ENCODE measurements at places on chromosomes 2 and 18.

- DNase-seq = no peak
These were observed 42.2 kb downstream of the UPP2 start for GRCh38 chr2:158143703-158144360.

DNA sequence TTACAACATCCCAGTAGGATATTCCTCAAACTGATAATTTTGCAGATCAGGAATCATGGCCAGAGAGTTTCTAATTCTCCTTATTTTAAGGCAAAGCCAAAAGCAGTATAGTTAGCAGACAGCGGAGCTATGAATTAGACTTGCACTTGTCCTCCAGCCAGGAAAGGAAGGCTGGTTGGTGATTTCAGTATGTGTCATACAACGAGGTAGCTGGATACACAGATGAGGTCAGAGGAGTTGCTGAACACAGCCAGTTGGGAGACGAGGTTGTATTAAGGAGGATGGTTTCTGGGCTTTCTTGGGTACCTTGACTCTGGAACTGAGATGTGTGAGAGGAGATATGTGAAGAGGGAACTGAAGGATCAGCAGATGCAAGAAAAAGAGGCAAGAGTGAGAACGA, 185.2 kb downstream of the SOX11 start:
- no peak for DNase-seq

DNA sequence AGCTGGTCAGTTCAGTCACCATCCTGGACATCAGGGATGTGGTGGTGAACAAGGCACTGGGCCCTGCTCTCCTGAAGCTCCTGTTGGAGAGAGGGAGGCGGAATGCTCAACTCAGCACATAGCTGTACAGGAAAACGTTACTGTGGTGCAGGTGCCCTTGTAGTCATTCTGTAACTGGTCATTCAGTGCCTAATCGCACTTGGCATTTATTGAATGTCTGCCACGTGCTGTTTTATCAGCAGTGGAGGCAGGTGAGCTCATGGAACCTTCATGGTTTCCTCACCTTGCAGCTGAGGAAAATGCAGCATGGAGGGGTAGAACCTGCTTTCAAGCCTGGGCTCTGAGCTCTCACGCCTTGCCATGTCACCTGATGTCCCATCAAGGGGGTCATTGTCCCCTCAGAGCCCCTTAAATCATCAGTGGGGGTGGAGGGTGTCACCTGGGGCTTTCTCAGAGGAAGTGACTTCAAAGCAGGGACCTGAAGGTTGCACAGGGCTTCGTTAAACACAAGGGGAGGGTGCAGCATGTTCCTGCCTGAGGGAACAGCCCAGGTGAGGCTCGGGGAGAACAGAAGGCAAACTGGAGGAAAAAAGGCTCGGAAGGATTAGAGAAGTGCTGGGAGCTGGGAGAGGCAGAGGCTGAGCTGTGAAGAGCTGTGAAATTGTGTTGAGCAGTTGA, 56.0 kb upstream of the RPL31 start:
- no peak for DNase-seq

GRCh38 chr2:186714611-186715010, 20.8 kb downstream of the FAM171B start:
- no peak for DNase-seq

DNA sequence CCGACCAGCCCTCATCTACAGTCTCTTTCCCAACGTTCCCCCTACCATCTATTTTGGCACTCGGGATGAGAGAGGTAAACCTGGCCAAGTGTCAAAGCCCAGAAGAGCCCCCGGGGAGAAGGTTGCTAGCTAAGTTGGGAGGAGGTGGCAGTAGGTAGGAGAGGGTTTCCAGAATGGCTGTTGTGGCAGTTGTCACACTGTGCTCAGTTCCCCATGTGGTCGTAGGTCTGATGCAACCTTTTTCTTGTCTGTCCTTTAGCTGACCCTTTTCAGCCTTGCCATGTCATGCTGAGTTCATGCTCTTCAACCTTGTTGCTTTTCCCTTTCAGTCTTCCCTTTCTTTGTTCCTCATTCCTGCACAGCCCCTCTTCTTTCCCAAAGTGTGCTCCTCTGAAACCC, 34.5 kb downstream of the TTLL4 start:
- DNase-seq = no peak

DNA sequence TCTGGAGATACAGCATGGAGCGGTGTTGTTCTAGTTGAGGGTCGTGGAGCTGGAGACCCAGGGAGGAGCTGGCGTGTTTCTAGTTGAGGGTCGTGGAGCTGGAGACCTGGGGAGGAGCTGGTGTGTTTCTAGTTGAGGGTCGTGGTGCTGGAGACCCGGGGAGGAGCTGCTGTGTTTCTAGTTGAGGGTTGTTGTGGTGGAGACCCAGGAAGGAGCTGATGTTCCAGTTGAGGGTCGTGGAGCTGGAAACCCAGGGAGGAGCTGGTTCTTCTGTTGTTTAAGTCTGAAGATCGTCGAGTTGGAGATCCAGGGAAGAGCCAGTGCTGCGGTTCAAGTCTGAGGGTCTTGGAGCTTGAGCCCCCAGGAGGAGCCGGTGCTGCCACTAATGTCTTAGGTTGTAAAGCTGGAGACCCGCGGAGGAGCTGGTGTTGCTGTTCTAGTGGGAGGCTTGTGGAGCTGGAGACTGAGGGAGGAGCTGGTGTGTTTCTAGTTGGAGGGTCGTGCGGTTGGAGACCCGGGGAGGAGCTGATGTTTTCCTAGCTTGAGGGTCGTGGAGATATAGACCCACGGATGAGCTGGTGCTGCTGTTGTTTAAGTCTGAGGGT, 155.3 kb downstream of the RTP5 start:
- DNase-seq = no peak
